ENCODE measurements at places on chromosomes 1 and 21. TPM values are rescaled to one million over a fixed set of nuclear protein-coding genes. Genes with fewer than 3 reads are reported as not detected.

DNA sequence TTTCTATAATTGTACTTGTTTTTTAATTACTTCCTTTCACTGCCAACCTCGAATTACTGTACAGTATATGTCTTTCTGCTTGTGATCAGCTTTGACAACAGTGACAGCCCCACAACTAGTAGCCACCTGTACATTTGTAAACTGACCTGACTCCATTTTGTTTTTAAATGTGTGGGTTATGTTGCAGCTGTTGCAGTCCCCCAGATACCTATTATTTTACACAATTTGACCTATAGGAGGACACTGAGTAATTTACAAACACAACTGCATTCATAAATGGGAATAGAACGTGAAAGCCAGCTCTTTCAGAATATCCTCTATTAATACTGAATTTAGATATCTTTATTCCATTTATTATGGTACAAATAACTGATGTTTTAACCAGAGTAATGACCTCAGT, 2.5 kb upstream of the VAMP3 start:
- DNase-seq = no peak

DNA sequence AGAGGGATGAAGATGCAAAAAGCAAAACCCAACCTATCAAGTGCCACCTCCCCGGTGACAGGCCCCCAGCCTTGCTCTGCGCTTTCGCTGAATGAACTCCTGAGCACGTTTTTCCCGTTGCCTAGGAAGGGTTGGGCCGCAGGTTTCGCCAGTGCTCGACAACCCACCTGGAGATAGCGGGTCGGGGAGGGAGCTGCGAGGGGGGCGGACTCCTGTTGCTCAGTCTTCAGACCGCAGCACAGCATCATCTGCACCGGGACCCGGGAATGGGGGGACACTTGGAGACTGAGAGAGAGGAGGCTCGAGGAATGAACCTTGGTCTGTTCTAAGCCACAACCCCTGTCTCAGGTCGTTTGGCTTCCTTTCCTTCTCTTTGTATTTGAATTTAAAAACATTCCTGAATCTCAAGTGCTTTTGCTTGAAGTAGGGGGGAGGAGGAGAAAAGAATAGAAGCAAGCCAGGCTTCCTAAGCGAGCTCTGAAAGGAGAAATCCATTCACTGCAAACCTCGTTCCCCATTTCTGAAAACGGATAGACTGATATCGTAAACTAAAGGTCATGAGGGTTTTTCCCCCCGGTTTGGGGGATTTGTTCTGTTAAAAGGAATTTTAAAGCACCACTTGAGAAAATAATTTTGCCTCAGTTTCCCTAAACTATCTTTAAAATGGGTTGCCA, 1.2 kb downstream of the AK5 start:
- DNase-seq = no peak

GRCh38 chr1:204571128-204571527, 54.9 kb downstream of the MDM4 start:
- DNase-seq = no peak

Gene OR2T29
- total RNA-seq = not detected

Gene FOXD3
- not detected for total RNA-seq

DNA sequence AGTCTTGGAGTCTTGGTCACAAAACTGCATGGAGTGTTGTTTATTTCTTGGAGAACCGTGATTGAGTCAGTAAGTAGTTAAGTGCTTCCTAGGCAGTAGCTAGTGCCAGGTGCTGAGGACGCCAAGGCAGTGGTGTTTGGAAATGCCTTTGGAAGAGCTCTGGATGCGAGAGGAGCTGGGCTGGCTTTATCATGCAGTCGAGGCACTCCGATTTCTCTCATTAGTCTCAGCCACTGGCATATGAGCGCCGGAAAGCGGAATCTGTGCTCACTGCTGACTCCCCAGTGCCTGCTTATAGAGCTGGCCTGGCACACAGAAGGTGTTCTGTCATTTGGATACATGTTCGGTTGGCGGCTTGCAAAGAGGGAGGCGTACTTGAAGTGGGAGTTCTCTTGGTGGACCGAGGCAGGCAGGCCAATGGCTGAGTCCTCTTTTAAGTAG, 3.6 kb downstream of the TENT5C start:
- no peak for DNase-seq

DNA sequence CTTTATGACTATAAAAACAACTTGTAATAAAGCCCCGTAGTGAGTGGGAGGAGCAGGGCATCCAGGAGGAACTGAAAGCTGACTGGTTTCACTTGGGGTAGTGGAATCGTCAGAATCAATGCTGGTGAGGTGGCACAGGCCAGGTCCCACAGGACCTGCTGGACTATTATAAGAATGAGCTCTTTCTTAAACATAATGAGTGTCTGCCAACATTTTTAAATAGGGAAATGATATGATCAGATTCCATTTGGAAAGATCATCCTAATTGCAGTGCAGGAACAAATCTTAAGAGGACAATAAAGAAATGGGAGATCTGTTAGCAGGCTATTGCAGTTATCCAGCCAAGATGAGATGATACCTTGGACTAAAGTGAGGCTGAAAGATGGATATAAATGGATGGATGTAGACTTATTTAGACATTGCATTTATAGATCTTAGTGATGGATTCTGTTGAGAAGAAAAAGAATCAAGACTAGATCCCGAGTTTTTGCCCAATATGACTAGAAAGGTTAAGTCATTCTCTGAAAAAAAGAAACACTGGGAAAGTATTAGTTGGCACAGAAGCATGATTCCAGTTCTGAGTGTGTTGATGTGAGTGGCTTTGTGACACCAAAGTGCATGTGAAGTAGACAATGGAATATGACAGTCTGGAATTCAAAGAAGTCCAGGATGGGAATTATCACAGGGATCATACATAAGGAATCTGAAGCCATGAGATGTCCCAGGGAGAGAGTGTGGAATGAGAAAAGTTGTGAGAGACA, 153.3 kb upstream of the SGIP1 start:
- DNase-seq = no peak

DNA sequence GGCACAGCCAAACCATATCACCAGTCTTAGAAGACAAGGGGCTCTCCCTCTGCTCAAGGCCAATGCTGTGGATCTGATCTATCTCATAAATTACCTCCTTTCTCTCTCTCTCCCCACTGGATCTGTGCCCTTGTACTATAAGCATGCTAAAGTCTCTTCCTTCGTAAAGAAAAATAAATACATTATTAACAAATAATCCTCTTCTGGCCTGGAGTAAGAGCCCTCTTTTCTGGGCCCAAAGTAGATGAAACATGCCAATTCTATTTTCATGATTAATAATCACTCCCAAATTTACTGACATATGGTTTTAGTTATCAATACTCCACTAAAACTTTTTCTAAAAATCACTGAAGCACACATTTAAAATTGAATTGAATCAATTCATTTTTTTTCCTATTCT, 889.7 kb downstream of the ADGRL2 start:
- DNase-seq = no peak

- no peak for DNase-seq
These were observed 22.2 kb downstream of the SLC26A9 start for GRCh38 chr1:205920861-205921569.

- DNase-seq = no peak
These were observed 15.6 kb downstream of the IGFN1 start for GRCh38 chr1:201206176-201206575.

Gene SPRR2B
- not detected for total RNA-seq

Gene GNG4
- not detected for total RNA-seq

DNA sequence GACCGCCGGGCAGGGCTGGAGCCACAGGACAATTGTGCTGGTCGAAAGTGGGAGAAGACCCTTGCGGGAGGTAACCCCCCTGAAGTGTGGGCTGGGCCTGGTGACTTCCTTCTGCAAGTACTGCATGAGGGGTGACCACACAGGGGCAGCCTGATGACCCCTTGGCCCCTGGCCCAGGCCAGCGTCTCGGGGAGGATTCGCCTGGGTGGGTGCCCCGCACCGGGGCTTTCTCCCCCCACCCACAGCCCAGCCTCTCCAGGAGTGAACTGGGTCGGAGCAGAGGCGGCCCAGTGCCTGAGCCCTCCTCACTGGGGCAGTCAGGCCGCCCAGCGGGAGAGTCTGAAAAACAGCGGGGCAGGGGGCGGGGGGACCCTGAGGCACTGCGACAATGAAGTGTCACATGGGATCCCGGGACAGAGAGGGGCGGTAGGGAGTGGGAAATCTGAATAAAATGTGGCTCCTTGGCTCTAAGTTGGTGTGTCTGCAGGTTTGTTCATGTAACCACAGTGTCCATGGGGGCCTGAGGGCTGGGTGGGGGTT, 1.6 kb upstream of the DNMT3L start:
- no peak for DNase-seq

DNA sequence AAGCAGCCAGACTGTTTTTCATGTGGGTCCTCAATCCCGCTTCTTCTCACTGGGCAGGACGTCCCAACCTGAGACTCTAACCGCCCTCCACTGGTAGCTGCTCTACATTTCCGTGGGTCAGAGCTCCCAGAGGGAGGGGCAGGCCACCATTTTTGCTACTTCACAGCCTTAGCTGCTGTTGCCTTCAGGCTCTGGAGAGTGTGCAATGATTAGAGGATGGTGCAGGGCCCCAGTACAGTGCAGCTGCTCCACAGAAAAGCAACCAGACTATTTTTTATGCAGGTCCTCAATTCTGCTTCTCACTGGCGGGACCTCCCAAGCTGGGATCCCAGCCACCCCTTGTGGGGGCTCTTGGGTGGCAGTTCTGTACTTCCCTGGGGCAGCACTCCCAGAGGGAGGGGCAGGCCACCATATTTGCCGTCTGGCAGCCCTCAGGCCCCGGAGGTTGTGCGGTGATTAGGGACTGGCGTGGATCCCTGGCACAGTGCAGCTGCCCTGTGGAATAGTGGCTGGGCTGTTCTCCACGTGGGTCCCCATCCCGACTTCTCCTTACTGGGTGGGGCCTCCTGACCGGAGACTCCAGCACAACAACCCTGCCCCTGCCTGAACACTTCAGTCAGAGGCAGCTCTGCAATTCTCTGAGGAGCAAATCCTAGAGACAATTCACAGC, 647.6 kb upstream of the PKN2 start:
- no peak for DNase-seq

Gene AKT3
- 52.5 TPM for total RNA-seq

DNA sequence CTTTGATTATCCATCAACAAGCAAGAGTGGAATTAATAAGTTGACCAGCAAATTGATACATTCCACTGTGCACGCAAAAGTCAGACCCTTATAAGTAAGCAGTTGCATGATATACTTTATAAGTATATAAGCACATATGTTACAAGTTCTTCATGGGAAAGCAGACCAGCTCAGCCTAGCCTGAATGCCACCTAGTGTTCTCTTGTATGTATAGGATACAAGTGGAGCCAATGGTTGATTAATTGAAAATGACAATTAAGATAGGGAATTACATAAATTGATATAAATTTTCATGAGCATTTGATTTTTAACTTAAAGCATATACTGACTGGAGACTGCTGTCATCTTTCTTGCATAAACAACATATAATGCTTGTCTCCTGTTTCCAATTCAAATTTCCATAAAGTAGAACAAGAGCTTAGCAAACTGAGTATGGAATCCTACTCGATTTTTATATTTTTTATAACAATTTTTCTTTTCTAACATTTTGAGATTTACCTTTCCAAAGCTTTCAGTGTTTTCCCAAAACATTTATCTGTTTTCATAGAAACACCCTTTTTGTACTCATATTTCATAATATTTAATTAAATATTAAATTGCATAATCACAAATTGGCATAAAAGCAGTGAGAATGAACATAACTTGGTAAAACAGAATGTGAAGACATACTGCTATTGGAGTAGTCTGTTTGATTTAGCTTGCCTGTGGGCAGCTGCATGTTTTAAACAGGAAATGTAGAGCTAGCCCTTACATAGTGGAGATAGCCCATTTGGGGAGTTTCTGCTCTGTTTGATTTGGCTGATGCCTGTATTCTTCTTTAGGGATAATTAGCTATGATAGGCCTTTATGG, 62.8 kb downstream of the MAGI3 start:
- no peak for DNase-seq

Gene KLF17
- total RNA-seq = 0.47 TPM

Gene CLCA1
- total RNA-seq = not detected

DNA sequence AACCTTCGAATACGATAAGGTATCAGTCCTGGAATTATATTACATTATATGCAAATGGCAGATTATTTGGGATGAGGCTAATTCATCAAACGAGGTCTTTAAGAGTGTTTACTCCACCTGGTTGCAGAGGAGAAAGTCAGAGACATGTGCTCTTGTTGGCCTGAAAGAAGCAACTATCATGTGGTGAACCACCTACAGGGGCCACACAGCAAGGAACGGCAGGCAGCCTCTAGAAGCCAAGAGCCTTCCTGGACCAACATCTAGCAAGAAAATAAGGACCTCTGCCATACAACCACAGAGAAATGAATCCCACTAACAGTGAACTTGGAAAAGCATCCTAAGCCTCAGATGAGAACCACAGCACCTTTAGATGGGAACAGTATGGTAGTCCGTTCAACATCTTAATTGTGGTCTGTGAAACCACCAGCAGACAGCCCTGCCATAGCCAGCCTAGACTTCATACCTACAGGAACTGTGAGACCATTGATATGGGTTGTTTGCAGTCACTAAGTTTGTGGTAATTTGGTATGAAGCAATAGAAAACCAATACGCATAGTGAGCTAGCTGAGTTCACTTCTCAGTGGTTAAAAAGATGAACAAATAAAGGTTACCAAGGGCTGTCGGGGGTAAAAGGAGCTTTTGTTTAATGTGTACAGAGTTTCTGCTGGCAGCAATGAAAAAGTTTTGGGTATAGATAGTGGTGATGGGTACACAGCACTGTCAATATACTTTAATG, 345.7 kb upstream of the RUNX1 start:
- DNase-seq = no peak

DNA sequence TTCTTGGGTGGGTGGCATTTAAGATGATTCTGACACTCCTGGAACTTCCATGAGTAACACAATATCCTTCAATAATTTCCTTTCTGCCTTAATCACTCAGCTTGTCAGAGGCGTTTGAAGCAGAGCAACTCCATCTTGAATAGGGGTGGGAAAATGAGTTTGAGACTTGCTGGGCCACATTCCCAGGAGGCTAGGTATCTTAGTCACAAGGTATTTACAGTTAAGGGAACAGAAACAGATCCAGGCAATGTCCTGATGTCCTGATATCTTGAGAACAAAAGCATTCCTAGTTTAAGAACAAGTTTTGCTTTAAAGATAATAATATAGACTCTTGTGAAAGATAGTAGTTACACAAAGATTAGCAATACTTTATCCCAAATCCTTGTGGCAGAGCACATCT, 76.6 kb upstream of the KIAA0040 start:
- DNase-seq = no peak

Gene ZYG11A
- total RNA-seq = not detected

Gene ADGRL2
- 97.9 TPM for total RNA-seq
